ENCODE measurements at places on chromosomes 13 and 19.

- DNase-seq = no peak
Observed at GRCh38 chr19:17688853-17689595, 870 bp upstream of the UNC13A start.

DNA sequence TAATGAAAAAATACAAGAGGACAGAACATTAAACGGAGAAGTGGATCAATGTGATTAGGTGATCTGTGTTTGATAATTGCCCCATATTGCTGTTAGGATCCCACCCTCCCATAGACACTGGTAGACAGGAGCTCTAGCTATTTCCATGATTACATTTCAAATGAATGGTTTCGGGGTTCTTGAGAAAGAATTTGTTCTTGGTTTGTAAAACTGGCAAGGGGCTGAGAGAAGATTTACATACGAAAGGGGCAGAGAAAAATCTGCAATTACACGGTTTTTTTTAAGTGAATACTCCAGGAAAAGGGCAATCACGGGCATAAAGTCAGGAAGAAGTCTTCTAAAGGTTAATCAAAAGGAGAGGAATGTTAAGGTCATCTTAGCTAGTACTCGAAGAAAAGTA, 2125.7 kb upstream of the PCDH20 start:
- DNase-seq = no peak

DNA sequence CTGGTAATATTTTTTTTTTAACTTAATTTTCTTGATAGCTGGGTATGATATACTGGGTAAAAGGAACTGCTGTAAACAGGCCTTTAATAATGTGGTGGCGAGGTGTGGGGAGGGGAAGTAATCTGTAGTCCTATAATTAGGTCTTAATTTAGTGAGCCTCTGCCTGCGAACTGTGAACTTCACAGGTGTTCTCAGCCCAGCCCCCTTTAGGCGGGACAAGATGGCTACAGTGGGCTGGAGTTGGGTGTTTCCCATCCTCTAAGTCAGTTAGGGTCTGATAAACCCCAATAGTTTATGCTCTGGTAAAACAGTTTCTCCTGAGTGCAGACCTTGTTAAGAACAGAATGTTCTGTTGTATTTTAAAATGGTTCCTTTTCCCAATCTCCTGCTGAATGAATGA, 97.6 kb upstream of the SERP2 start:
- no peak for DNase-seq

GRCh38 chr13:87129602-87130300, 541.4 kb upstream of the SLITRK5 start:
- DNase-seq = no peak

DNA sequence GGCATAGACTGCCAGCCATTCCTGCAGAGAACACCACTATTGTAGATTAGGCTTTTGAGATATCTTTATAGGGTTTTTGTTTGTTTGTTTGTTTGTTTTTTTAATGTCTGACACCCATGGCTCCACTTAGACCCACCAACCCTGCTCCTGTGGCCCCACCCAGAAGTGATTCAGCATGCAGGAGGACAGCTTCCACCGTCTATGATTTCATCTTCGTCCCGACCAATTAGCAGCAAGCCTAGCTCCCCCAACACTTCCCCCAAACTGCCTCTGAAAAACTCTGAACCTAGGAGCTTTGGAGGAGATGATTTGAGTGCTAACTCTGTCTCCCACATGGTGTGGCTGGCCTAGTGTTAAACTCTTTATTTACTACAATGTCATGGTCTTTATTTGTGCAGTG, 108.3 kb upstream of the RXFP2 start:
- DNase-seq = no peak

DNA sequence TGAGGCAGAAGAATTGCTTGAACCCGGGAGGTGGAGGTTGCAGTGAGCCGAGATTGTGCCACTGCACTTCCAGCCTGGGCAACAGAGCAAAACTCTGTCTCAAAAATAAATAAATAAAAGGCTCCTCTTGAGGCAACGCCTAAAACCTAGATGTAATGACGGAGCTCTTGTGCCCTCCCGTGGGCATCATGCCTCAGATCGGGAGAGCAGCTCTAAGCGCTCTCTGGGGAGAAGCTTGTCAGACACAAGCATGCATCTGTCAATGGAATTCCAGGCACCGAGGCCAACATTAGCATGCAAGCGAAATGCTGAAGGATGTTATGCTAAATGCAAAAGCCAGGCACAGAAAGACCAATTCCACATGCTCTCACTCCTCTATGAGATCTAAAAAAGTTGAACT, 45.6 kb upstream of the MRI1 start:
- DNase-seq = peak; percentile 81

GRCh38 chr19:32311371-32311770, 34.0 kb upstream of the ZNF507 start:
- DNase-seq = no peak

Data from COLO829 (cell line).